ENCODE measurements at places on chromosomes 6 and 20. TPM values are rescaled to one million over a fixed set of nuclear protein-coding genes. Genes with fewer than 3 reads are reported as not detected.
A peak's percentile ranks its signal among the peaks of the same experiment; 100 is the strongest.

The SLC13A3 gene
- total RNA-seq = 0.55 TPM

The FAM83B gene
- not detected for total RNA-seq

The DNAH8 gene
- 0.22 TPM for total RNA-seq

The PACSIN1 gene
- 0.19 TPM for total RNA-seq

DNA sequence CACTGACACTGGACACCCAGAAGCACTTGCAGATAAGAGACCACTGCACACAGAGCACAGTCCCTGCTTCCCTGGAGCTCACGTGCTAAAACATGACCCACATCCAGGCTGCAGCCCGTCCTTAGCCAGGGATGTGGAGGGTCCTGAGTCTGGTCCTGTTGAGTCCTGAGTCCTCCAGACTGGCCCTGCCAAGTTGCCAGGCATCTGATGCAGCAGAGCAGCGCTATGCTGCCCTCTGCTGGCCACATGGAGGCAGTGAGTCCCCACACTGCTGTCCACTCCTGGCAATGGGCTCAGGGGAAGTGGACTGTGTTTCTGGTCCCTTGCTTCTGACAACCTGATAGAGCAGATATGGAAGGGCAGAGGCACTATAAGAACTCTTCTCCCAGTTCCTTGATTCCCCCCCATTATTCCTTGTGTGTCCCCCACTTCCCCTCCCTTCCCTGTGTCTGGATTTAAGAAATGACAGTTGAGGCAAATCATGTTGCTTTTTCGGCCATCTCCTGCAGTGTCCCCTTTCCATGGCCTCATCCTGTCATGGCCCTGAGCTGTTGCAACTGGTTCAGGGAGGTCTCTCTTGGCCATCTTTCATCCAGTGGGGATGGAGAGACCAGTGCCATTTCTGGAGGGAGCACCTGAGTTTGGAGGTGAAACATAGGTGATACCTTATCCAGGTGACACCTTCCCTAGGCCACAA, 86.0 kb downstream of the DHX35 start:
- H3K27me3 ChIP-seq = peaks cover 6% of the 10 kb centered on the region
- H3K27ac ChIP-seq = no peak overlapping the region
- peak; percentile 86 for DNase-seq

GRCh38 chr6:13495818-13496217, 8.4 kb upstream of the GFOD1 start:
- DNase-seq = no peak
- H3K27ac ChIP-seq = no peak overlapping the region
- H3K27me3 ChIP-seq = no peaks in the 10 kb centered on the region
- H3K36me3 ChIP-seq = no peaks in the 10 kb centered on the region

- H3K27me3 ChIP-seq = peaks cover 7% of the 10 kb centered on the region
- DNase-seq = no peak
- no peak overlapping the region for H3K27ac ChIP-seq
- H3K4me3 ChIP-seq = no peak overlapping the region
Measured at GRCh38 chr6:29532320-29532951, 27.1 kb downstream of the UBD start.

Data from natural killer cell treated with Interleukin-12 subunit alpha and Interleukin-12 subunit beta and Interleukin-15 and Interleukin-18, amount 100 ng/mL, for 72 hours (primary cell).